ENCODE measurements at places on chromosomes 4 and X. TPM values are rescaled to one million over a fixed set of nuclear protein-coding genes. Genes with fewer than 3 reads are reported as not detected.

GRCh38 chr4:26583538-26583864 is 383 bp upstream of the TBC1D19 start:
- DNase-seq = no peak

Gene SMIM20
- total RNA-seq = 40.6 TPM

- no peak for DNase-seq
These were observed 21.6 kb upstream of the MAGEB17 start for GRCh38 chrX:16145656-16146055.

GRCh38 chrX:49838374-49838773 is 9.3 kb downstream of the PAGE4 start:
- no peak for DNase-seq

All from SJCRH30 (cell line).